CD4-positive, alpha-beta T cell treated with Interleukin-2 at 100 ng/mL for 4 hours (primary cell): ENCODE measurements at places on chromosomes 12 and 14.
A peak's percentile ranks its signal among the peaks of the same experiment; 100 is the strongest.

GRCh38 chr14:68279777-68280233, 460.2 kb downstream of the RAD51B start:
- DNase-seq: no peak

GRCh38 chr14:98008381-98009113, 1211.4 kb downstream of the VRK1 start:
- peak; percentile 24 for DNase-seq

DNA sequence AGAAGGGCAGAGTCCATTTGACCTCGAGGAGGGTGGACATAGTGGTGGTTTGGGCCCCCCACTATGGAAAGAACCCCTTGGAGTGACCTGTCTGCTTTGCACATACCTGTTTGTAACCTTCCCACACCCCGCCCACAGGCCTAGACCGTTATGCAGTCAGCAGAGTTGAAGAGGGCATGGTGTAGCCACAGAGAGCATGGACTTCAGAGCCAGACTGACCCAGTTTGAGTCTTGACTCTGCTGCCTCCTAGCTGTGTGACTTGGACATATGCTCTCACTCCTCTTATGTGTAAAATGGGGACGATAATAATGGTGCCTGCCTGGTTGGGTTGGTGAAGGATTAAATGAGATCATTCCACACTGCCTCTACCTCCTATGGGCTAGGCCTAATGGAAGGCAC, 40.9 kb upstream of the NOS1 start:
- no peak for DNase-seq

- peak; percentile 60 for DNase-seq
These were observed 129.3 kb upstream of the RAP1B start for GRCh38 chr12:68481181-68481941.
